ENCODE measurements at places on chromosomes 13 and 19.
A peak's percentile ranks its signal among the peaks of the same experiment; 100 is the strongest.

- DNase-seq = no peak
Measured at GRCh38 chr19:3801412-3802096, 15.4 kb upstream of the MATK start.

GRCh38 chr13:32080328-32080744 is 48.8 kb downstream of the FRY start:
- no peak for DNase-seq

- DNase-seq = no peak
Measured at GRCh38 chr13:89923736-89924135, 1423.8 kb upstream of the MIR17HG start.

- DNase-seq = no peak
Measured at GRCh38 chr19:2186071-2186846, 22.5 kb downstream of the DOT1L start.

DNA sequence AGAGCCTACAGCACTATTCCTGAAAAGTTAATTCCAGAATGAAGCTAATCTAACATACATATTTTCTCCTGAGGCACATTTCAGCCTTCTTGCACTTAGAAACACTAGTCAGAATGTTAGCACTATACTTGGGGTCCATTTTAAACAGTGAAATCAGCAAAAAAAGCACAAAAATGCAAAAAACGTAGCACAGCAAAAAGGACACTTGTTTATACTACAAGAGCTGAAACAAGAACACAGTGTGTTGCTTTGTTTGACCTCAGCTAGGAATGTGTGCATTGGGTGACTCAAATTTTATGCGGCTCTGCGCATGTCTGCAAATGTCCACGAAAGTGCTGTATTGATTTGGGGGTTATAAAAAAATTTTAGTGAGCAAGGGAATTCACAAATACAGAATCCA is 226.2 kb downstream of the KCNRG start:
- no peak for DNase-seq

DNA sequence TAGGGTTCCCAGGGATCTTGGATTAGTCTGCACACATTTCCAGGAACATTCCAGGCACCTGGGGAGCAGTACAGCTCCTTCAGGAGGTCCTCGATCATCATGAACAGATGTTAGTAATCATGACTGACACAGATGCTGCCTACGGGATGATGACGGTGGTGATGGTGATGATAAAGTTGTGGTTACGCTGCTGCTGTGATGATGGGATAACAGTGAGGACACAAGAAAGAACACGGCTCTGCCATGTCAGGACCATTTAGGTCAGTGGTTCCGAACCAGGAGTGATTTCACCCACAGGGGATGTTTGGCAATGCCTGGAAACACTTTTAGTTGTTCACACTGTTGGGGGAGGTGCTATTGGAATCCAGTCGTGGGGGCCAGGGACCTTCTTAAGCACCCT is 1193.0 kb downstream of the UQCRFS1 start:
- DNase-seq = no peak

DNA sequence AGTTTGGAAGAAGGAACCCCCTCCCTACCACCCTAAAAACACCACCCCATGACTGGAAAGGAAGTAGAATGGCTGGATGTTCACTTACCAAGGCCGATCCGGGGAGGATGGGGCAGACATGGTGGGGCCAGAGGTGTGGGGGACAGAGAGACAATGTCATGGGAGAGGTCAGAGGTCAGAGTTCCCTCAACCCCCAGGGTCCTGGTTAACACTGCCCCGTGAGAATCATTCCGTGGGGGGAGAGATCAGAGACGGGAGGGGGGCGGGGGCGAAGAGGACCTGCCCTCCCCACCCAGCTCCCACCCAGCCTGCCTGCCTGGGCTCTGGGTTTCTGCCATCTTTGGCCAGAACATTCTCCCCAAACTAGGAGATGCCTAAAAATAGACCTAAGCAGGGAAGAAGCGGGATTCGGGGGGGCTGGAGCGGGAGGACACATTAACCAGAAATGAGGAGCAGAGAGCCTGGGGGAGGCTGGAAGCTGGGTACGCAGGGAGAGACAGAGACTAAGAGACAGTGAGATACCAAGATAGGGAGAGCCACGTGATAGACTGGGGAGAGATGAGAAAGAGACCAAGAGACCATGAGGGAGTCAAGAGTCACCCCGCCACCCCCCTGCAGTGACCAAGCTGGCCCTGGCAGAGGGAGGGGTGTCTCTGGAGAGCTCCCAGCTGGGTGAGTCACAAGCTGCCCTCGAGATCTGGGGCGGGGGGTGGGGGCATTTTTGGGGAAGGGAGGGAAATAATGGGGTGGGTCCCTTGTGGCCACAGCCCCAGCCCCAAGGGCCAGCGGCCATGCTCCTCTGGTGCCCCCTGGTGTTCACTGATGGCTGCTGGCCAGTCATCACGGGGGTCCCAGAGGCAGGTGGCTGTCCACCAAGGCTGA is 6.1 kb upstream of the KANK2 start:
- DNase-seq = peak; percentile 14

DNA sequence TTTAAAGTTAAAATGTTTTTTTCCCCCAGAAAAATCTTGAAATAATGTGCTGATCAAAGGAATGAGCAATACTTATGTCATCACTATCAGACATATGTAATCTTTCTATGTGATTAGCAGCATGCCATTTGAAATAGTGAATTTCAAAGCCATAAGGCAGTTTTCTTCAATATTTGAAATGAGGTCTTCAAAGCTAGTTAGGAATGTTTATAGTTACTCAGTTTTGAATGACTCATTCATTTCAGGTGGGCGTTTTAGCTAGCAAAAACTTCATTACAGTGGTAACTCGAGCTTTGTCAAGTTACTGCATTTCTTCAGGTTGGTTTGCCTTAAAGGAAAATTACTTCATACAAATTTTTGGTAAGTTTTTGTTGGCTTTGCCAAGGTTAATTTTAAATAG is 102.1 kb downstream of the ATP8A2 start:
- no peak for DNase-seq

GRCh38 chr13:41994696-41995095 is 33.8 kb upstream of the VWA8 start:
- DNase-seq = no peak

- DNase-seq = no peak
Measured at GRCh38 chr13:45257638-45258333, 56.9 kb upstream of the KCTD4 start.

DNA sequence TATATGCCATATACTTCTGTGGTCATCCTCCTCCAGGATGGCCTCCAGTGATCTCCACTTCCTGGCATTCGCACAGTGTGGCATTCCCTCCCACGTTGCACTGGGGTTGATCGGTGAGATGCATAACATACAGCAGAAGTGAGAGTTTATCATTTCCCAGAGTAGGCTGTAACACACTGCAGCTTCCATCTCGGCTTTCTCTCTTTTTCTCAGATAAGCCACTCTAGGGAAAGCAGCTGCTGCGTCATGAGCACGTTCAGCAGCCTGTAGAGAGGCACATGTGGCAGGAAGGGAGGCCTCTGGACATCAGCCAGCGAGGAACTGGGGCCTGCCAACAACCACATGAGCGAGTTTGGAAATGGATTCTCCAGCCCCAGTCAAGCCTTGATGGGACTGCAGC is 807.1 kb downstream of the DIAPH3 start:
- no peak for DNase-seq

DNA sequence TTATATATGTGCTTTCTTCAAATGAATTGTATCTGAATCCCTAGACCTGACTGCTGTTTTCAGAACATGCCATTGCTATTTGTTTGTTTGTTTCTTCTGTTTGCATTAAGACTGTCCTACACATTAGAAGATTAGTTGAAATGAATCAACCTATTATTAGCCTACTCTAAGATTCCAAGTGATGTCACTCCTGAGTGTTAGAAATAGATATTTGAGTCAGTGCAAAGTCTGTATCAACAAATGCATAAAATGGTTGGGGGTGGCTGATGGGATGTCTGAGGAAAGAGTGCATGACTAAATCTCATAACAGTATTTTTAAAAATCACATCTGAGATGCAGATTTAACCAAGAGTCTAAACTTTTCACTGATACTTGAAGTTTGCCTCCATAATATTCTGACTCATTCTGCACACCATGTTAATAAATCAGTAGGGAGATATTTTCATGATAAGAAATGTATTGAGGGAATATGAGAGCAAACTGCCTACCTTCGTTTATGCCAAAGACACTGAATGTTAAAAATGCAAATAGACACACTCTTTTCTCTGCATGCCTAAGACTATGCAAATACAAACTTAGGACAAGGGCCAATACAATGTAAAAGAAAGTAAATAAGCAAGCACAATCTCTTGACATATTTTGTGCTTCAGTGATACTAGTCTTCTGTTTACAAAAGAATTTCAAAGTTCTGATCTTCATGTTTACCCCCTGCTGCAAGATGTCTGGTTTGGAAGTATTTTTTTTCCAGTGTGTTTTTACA is 253.3 kb downstream of the LIG4 start:
- DNase-seq = no peak

- DNase-seq = peak; percentile 19
Measured at GRCh38 chr19:51702825-51703574, 9.9 kb downstream of the SPACA6 start.

DNA sequence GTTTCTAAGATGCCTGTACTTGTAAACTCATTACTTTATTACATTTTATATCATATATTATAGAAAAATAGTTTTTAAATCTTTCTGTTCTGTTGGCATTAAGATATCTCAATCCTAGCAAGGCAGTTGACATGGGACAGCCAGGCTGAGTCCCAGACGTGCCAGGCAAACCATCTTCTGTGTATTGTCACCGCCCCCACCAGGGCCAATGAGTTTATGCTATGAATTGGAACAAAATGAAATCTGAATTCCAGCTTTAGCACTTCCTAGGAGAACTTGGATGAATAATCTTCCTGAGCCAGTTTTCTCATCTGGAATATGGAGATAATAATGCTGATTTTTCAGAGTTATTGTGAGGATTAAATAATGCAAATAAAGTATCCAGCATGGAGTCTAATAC is 79.9 kb upstream of the GSX1 start:
- no peak for DNase-seq

- no peak for DNase-seq
Measured at GRCh38 chr19:41811036-41811435, 14.6 kb downstream of the CEACAM3 start.

GRCh38 chr19:36032251-36033104 is at the start of gene CLIP3:
Gene CLIP3 (minus strand): TSS chr19:36032873. CDS start chr19:36032357, 516 bp downstream.
- no peak for DNase-seq

GRCh38 chr19:56687031-56687430 is 15.5 kb upstream of the ZNF835 start:
- no peak for DNase-seq

- DNase-seq = no peak
Measured at GRCh38 chr13:59103004-59103768, 1060.5 kb downstream of the DIAPH3 start.

DNA sequence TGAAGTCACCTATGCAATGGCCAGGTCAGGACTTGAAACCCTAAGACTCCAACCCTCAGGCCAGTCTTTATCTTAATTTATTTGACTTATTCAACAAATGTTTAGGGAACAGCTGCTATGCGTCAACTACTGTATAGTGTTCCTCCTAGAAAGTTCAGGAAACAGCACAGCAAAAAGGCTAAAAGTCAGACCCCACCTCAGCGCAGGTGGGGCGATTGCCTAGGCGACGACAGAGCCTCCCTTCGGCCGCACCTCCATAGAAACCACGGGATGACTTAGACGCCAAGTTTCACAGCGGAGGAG is 502 bp downstream of the VRK3 start:
- no peak for DNase-seq

- DNase-seq = no peak
Measured at GRCh38 chr13:27168086-27168485, 3.5 kb downstream of the USP12 start.

GRCh38 chr13:101579281-101579802 is 126.9 kb downstream of the ITGBL1 start:
- no peak for DNase-seq

DNA sequence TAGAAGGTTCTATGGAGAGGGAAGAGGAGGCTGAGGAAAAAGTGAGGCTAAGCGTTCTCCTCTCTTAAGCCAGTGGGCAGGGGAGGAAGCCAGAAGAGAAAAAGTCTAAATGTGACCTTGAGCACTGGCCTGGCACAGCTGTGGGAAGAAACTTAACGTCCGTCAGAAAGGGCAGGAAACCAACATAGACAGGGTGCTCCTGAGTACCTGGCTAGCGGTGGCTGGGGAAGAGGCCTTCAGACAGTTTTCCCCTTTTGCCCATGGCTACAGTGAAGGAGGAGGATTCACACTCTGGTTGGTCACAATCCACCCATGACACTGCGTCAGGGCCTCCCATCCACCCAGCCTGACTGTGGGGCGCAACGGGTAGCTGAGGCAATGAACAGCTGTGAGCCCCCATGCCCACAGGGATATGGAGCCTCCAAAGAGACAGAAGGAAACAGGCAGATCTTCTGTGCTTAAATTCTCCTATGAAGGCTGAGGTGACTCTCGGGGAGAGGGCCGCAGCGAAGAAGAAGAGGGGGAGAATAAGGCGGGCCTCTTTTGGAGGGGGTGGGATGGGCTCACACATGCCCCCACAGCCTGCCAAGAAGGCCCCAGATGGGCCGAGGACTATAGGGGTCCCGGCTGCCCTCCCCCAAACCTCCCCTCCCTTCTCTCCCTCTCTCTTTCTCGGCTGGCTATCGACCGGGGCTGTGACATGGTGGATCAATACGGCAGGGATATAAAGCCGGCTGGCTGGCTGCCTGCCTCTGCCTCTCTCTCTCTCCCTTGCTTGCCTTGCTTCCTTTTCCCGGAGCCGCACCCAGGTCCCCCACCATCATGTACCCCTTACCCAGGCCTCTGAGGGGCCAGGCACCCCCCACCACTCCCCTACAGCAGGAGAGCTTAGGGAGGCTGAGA is 19.8 kb upstream of the POU2F2 start:
- no peak for DNase-seq

- DNase-seq = no peak
Measured at GRCh38 chr19:43316591-43317319, 36.7 kb upstream of the CD177 start.

GRCh38 chr13:110398564-110399507 is 91.8 kb downstream of the COL4A2 start:
- no peak for DNase-seq

DNA sequence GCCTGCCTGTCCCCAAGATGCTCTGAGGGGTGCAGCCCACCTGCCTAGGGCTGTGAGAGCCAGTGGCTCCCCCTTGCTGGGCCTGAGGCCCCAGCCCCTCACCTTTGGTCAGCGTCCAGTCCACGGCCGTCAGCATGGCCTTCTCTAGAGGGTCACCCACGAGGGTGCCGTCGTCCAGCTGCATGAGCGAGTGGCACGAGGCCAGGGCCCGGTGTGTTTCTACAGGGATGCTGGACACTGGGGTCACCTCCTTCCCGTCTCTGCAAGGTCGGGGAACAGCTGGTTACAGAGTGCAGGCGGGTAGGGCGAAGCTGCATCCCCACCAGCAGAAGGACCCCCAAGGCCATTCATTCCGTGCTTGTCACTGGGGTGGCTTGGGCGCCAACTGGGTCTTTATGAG is 9.0 kb downstream of the ATP13A1 start:
- no peak for DNase-seq
